NCI-H510A treated with DMSO at 0.1 percent for 48 hours (cell line): ENCODE measurements at places on chromosomes 11 and 22.

GRCh38 chr11:35214792-35215193 lies 75.8 kb downstream of the CD44 start:
- no peak for DNase-seq

DNA sequence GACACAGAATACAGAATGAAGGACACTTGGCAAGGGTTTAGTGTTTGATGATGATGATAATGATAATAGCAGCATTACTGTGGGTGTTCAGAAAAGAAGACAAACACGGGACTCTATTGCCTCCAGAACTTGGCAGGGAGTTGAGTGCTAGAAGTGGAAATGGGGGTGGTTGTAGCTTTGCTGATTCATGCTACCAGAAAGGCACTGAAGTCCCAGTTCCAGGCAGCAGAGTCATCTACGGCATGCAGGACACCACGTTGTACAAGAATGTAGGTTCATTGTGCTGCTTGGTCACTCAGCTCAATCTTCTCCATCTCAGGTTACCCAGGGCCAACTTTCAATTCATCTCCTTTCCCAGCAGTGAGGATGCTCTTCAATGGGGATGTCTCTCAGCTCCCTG lies 115.7 kb downstream of the NTM start:
- no peak for DNase-seq

- DNase-seq = no peak
Observed at GRCh38 chr22:37174964-37175363, 13.1 kb downstream of the C1QTNF6 start.

GRCh38 chr11:14380947-14381561 lies 22.1 kb upstream of the RRAS2 start:
- peak; percentile 37 for DNase-seq

DNA sequence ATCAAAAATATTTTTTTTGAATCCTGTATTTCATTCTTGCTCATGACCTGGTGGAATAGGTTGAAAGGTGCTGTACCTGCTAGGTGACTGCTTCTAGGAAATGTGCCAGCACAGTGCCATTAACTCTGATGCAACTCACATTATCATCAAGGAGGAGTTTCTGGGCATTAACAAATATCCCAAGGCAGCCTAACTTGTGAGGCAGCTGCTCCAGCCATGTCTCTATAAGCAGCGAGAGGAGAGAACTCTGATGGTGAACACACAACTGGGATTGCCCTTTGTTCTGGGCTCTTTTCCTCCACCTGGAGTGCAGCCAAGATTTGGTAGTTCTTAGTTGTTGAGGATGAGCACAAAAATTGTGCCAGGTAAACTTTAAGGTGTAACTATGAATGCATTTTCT lies 25.6 kb downstream of the HEPHL1 start:
- DNase-seq = no peak

GRCh38 chr11:32312206-32312817 lies 123.0 kb downstream of the WT1 start:
- DNase-seq = no peak

DNA sequence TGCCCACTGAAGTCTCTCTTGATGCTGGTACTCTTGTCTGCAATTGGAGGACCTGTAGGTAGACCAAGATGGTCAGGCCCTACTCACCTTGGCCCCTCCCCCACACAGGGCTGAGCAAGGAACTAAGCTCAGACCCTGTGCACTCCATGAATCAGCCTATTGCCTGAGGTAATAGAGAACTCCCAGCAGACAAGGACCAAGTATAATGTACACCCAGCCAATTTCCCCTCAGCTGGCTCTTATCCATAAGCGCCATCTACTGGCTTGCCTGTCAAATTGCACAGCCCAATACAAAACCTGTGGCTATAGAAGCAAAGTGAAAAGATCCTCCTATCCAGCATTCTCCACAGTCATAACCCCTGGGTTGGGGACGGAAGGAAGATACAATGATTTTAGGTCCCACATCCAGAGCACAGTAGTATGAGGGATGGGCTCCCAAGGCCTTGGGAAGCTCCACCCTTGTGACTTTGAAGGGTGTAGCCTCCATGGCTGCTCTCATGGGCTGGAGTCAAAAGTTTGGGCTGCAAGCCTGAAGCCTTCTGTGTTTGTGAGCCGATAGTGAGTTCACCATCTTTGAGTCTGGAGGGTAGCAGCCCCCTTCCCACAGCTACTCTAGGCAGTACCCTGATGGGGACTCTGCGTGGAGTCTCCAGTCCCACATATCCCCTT lies 56.0 kb downstream of the GLYATL2 start:
- DNase-seq = no peak

GRCh38 chr11:122398851-122399250 lies 256.7 kb upstream of the UBASH3B start:
- DNase-seq = no peak

- DNase-seq = no peak
Observed at GRCh38 chr11:34423300-34423699, 15.4 kb upstream of the CAT start.

- no peak for DNase-seq
Observed at GRCh38 chr11:33162831-33163230, 1.6 kb upstream of the CSTF3 start.

GRCh38 chr22:36577019-36577418 lies 48.1 kb upstream of the EIF3D start:
- no peak for DNase-seq

- no peak for DNase-seq
Observed at GRCh38 chr11:63663809-63664208, 7.4 kb downstream of the ATL3 start.

DNA sequence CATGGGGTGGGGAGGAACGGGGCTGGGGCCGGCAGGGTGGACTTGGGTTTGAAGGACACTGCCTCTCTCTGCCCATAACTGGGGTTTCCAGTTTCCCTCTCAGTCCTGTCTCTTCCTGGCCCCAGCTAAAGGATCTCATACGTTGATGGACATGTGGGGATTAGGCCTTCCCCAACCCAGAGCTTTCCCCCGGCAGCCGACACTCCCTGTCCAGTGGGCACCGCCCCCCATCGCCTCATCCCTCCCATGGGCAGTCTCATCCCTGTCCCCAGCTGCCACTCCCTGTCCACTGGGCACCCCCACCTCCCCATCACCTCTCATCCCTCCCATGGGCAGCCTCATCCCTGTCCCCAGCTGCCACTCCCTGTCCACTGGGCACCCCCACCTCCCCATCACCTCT lies 22.2 kb upstream of the ACR start:
- DNase-seq = no peak

- DNase-seq = no peak
Observed at GRCh38 chr11:76524919-76525318, 80.1 kb downstream of the EMSY start.

DNA sequence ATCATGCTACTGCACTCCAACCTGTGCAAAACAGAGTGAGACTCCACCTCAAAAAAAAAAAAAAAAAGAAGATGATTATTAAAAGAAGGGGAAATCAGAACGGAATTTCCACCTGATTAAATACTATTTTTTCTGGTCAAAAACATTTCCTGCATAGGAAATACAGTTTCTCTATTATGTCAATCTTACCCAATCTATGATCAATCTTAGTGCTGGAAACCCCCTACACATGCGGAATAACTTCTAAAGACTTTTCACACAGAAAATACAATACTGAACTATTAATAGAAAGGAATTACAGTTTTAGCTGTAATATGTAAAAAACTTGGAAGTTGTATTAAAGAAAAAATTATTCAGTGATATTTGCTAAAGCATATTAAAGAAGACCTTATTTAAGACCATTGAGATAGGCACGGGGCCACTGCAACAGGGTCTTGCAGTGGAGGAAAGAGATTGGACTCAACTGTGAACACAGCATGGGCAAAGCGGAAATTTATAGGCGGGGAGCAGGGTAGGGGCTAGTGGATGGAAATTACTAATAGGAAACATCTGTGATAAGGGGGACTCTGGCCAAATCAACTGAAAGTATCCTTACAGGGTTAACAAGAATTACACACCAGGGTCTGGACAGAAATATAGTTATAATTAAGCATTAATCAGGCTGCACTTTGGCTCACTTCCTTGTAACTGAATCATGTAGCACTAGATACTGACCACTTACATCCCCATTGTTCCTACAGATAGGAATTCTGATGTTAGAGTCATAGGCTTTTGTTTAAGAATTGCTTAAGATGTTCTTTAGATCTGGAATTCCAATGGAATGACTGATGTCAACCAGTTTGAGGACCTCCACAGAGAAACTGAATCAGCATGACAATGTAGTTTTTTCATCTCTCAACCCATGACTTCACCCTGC lies 411.5 kb upstream of the DDI1 start:
- DNase-seq = no peak

GRCh38 chr11:73752216-73752867 lies 8.5 kb downstream of the RAB6A start:
- no peak for DNase-seq

DNA sequence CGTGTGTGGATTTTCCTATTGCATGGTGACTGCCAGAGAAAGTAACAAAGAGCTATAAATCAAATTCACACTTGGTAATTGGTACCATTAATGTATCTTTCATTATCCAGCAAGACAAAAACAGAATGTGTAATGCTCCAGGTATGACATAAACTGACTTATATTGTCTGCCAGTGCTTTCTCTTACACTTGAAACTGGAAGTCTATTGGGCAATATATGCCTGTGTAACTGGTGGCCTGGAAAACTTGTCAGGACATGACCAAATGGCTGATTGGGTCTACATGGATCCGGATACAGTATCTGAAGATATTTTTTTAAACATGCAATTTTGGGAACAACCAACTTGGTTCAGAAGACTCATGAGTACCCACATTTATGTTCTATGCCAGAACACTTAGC lies 174.6 kb upstream of the ARHGAP42 start:
- no peak for DNase-seq

- no peak for DNase-seq
Observed at GRCh38 chr22:37150701-37151100, 985 bp upstream of the IL2RB start.

- DNase-seq = no peak
Observed at GRCh38 chr11:102151784-102152525, 41.7 kb downstream of the YAP1 start.

DNA sequence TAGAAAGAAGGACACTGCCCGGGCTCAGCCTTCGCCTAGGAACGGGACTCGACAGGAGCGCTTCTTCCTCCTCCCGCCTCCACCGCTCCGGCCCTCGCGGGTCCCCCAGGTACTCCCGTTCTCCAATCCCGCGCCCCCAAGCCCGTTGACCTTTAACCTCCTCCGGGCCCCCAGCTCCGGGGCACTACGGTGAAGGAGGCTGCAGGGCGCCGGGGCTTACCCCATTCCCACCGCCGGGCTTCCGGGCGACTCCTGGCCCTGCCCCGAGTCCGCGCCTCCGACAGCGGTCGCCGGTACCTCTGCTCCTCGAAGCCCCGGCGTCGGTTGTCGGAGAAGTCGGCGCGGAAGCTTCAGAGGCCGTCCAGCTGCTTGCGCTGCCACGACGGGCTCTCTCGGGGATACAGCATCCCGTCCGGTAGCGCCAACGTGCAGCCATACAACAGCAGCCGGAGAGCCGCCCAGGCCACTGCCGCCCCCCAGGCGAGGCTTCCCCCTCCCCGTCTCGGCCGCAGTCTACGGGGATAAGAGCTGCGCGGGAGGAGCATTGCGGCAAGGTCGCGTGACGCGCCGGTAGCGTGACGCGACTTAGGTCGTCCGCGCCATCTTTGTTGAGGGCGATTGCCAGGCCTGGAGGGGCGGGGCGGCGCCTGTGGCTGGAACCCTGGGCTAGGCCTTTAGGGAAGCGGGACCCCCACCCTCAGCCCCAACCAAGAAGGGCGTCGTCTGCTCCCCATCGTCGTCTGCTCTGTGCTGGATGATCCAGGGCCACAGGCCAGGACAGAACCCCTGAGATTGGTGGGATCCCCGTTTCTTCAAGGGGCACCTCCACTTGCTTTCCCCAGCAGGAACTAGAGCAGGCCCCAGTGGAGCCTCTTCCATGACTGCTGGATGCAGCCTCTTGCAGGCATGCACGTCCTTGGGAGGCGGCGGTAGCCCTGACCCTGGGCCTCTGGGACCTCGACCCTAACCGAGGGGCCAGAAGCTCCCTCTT lies 26.3 kb downstream of the RGL4 start:
- DNase-seq = peak; percentile 59

GRCh38 chr11:108838792-108839105 lies 173.9 kb downstream of the DDX10 start:
- no peak for DNase-seq

DNA sequence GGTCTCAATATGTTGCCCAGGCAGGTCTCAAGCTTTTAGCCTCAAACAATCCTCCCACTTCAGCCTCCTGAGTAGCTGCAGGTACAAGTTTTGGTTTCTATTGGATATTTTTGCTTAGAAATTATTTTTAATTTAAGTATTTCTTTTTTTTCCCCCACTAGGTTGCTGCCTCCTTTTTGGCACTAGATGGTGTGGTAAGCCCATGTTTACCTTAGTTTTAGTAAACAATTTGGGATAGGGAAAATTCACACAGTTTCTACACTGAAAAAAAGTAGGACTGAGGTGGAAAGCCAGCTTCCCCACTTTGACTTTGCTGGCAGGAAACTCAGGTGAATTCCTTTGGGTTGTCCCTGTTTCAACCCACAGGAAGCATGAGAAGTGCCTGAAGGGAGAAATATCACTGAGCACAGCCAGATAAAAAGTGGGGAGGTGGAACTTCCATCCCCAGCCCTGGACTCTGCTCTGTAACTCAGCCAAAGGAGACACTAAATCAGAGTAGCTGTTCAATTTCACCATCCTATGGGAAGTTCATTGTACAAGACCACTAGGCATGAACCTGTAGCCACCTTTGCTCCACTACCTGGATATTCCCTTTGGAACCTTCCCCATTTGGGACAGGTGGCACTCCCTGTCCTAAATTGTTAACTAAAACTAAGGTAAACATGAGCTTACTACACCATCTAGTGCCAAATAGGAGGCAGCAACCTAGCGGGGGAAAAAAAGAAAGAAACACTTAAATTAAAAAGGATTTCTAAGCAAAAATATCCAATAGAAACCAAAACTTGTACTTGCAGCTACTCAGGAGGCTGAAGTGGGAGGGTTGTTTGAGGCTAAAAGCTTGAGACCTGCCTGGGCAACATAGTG lies 154.4 kb upstream of the FAT3 start:
- no peak for DNase-seq

- no peak for DNase-seq
Observed at GRCh38 chr22:44383652-44384562, 71.2 kb upstream of the SHISAL1 start.

GRCh38 chr11:976431-977160 lies 50.9 kb downstream of the AP2A2 start:
- no peak for DNase-seq

- DNase-seq = no peak
Observed at GRCh38 chr11:72736452-72737069, 15.6 kb downstream of the ARAP1 start.

DNA sequence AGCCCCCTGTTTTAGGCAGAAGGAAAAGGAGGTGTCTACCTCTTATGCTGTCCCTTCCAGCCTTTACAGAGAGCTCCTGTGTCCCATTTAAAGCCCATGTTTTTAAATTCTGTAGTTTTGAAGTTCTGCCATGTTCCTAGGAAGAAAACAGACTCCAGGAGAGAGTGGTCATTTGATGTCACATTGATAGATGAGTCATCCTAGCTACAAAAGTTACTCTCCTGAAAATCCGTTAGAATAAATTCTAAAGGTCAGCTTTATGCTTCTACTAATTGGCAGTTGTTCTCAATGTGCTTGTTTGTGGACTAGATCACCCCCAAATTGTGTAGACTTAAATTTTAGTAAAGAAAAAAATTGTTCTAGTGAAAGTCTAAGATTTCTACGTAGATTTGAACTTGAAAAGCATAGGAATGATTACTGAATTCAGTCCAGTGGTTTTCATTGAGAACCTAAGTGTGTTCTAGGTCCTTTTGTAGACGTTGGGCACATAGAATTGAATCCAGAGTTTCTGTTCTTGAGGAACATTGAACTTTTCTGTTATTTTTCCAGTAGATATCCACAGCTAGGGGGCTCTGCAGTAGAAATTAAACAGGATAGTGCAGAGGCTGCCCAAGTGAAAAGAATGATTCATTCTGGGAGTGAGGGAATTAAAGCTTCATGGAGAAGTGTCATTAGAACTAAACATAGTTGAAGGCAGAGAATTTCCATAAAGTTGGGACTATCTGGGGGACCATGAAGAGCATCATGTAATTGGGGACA lies 140.6 kb upstream of the RASSF10 start:
- no peak for DNase-seq
